Posterior vena cava (tissue), 2 donors: ENCODE measurements at places on chromosomes 7 and 10.

GRCh38 chr7:116836911-116837310 is 25.5 kb upstream of the CAPZA2 start:
- no peak for DNase-seq

DNA sequence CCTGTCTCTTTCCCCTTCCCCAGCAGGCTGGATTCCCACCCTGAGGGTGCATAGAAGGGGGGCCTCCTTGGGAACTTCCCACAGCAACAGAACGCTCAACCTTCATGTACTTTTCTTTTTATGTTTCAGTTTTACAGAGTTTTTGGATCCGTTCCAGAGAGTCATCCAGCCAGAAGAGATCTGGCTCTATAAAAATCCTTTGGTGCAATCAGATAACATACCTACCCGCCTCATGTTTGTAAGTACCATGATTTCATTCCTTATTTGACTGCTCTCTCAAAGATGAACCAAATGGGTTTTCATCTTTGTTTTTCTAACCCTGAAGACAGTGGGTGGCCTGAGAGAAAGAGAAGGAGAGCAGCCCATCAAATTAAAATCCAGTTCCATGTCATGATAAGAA is 46.7 kb downstream of the PLPP4 start:
- DNase-seq = no peak

GRCh38 chr7:75988568-75989499 is 5.6 kb downstream of the TMEM120A start:
- no peak for DNase-seq

- no peak for DNase-seq
These were observed 34.6 kb upstream of the MALRD1 start for GRCh38 chr10:19014034-19014433.

DNA sequence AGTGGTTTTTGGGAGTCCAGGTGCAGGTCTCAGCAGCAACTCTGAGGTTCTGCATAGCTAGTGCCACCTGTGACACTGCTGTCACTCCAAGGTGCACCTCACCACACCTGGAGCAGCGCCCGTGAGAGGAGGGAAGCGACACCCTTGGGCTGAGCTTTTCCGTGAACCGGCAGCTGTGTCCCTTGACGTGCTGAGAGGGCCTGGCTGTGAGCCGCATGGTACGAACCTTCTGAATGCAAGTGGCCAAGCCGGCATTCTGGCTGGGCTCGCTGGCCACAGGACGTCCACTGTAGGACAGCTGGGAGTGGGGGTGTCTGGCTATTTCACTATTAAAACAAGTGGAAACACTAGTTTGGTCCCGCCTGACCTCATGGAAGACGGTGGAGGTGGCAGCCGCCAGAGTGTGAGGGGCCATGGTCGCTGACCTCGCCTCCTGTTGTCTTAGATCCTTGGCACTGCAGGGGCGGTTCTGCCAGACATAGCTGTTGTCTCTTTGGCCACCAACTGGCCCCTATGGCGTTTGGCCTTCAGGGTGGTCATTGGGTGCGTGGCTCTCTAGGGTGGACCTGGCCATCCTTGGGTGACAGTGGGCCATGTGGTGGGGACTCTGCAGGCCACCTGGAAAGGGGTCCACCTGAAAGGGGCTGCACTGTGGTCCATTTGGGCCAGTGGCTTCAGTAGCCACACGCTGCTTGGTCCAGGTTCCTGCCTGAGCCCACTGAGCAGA is 12.9 kb downstream of the INPP5A start:
- DNase-seq = peak; percentile 68

DNA sequence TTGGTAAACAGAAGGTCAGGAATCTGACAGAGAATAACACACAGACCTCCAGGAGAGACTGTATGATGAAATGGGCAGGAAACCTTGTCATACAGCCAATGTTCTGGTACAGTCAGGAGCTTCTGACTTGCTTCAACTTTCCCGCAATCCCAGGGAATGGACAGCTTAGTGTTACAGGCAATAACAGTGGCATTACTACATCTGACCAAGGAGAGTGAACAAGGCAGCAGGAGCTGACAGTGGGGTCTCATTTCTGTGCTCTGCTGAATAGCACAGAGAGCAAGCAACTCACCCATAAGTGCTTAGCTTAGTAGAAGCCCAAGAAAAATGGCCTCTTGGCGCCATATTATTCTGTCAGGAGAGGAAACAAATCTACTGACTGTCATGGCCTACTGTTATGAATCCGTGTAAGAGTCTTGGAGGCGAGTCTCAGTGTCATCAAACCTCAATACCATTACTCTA is 186.2 kb upstream of the MTPN start:
- no peak for DNase-seq

DNA sequence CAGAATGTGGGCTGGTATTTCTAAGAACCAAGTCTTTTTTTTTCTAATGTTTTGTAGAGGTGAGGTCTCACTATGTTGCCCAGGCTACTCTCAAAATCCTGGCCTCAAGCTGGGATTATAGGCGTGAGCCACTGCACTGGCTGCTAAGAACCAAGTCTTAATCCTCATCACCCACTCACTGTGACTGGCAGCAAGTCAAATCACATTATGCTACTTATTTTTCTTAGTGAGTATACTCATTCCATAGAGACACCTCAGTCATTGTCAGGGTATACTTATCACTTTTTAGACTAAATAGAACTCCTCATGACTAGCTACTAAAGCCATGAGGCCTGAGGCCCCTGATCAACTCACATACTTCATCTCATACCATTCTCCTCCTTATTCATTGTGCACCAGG is 116.1 kb downstream of the STRA8 start:
- DNase-seq = no peak

DNA sequence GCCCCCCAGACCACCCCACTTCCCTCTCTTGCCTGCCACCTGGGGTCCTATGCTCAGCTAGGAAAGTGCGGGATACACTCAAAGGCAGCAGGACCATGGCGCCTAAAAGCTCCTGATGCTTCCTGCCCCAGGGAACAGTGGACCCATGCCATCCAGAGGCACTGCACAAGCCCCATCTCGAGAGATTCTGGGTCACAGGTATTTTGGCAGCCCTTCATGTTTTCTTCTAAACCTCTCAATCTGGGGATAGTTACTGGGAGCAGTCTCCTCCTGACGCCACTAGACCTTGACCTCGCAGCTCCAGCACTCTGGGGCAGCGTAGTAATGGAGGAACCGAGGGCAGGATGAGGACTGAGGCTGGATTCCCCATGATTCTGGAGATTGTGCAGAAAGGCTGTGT is 107.1 kb downstream of the GRK5 start:
- DNase-seq = no peak

DNA sequence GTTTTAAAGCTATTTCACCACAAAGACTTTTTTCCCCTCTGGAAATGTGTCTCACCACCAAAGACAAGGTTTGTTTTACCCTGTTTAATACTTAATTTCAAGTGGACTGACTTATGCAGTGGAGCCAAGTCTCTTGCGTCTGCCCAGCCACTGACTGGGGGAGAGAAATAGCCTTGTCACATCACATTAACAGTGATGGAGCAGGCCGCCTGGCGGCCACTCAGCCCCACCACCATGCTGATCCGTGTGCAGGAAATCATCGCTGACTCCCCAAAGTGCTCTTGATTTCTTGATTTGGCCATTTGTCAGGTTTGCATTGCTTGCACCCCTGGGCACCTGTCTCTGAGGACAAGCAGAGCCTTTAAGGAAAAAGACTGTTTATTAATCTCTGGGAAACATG is 334.1 kb downstream of the GLRX3 start:
- no peak for DNase-seq

DNA sequence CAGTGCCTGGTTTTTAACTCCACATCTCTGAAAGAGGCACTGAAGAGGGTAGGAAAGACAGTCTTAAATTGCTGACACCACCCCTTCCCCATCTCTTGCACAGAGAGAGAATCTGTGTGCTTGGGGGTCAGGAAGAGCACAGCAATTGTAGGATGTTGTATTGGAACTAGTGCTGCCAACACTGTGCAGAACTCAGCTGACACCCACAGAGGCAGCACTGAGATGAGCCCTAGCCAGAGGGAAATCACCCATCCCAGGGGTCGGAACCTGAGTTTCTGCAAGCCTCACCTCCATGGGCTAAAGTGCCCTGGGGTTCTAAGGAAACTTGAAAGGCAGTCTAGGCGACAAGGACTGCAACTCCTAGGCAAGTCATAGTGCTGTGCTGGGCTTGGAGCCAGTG is 11.0 kb upstream of the TNKS2 start:
- DNase-seq = no peak

- DNase-seq = no peak
These were observed 59.4 kb downstream of the GCC1 start for GRCh38 chr7:127525866-127526480.

DNA sequence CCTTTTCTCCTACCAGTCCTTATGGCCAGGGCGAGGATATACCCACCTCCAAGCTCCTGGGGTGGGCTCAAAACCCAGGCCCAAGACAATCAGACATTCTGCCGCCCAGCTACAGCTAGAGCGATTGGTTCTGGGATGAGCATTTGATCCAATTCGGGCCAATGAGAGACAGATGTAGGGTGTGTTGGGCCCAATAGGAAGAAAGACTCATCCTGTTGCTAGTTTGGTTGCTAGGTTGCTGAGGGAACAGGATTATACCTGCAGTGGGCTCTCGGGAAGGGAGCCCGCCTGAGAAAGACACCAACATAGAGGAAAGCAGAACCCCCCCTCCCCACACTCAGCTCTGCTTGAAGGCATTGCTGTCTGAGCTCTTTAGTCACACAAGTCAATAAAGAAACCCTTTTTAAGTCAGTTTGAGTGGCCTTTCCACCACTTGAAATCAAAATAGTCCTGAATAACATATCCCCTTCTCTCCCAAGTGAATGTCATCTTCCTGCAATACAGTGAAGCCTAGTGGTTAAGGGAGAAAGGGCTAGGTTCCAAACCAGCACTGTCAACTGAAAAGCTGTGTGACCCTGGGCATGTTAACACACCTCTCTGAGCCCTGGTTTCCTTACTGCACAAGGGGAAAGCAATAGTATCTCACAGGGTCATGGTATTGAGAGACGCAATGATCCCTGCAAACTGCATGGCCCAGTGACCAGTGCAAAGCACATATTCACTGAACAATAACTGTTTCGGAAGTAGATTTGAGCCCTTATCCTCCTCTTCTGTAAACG is 21.8 kb downstream of the ITPRIP start:
- DNase-seq = no peak

GRCh38 chr10:28681291-28681763 is 4.0 kb downstream of the BAMBI start:
- no peak for DNase-seq

- no peak for DNase-seq
These were observed 250.4 kb downstream of the ELMO1 start for GRCh38 chr7:37198041-37198905.

GRCh38 chr10:38007991-38008390 is 2.5 kb upstream of the ZNF33A start:
- no peak for DNase-seq

- DNase-seq = no peak
These were observed 20.8 kb upstream of the UCN3 start for GRCh38 chr10:5343979-5344378.

DNA sequence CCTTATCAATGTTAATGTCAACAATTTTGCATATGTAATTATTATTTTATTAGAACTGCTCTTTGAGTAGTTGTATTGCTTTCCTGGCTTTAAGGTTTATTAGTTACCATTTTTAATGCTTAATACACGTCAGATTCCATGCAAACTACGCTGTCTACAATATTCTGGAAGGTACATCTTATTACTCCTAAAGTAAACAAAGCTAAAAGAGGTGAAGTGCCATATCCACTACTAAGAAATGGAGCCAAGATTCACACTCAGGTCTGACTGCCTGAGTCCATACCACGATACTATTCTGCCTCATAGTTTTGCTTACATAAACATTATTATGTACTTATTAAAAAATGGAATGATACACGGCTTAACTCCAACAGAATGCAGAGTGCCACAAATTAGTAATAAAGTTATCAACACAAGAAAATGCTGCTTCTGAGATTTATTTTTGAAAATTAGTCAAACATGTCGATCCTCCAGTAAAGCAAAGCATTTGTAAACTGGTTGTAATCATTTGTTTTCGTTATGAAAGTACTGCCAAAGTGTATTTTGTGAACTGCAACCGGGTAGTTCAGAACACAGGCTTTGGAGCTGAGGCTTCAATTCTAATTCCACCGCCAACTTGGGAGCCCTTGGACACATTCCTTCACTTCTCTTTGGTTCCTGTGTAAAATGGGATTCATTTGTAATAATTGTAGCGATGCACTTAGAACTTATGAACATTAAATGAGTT is 1.1 kb upstream of the DMTF1 start:
- DNase-seq = no peak

DNA sequence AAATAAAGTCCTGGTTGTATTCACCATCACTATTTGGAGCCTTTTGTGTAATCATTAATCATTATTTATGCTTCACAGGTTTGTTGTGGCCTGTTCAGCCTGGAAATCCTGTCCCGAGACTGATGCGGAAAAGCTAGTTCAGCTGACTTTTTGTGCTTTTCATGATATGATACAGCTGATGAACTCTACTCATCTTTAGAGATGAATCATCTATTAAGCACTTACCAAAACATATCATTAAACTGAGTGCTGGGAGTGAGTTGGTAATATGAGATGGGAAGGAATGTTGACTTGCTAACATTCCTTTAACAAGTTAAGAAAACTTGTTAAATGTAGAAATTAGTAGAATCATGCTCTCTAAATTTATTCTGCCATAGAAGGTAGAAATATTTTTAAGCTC is 53.0 kb downstream of the CROT start:
- no peak for DNase-seq

GRCh38 chr7:73308665-73309214 is at the start of gene NSUN5:
Gene NSUN5 (minus strand): TSS chr7:73308826. CDS start chr7:73308790, 36 bp downstream.
- DNase-seq = peak; percentile 97

DNA sequence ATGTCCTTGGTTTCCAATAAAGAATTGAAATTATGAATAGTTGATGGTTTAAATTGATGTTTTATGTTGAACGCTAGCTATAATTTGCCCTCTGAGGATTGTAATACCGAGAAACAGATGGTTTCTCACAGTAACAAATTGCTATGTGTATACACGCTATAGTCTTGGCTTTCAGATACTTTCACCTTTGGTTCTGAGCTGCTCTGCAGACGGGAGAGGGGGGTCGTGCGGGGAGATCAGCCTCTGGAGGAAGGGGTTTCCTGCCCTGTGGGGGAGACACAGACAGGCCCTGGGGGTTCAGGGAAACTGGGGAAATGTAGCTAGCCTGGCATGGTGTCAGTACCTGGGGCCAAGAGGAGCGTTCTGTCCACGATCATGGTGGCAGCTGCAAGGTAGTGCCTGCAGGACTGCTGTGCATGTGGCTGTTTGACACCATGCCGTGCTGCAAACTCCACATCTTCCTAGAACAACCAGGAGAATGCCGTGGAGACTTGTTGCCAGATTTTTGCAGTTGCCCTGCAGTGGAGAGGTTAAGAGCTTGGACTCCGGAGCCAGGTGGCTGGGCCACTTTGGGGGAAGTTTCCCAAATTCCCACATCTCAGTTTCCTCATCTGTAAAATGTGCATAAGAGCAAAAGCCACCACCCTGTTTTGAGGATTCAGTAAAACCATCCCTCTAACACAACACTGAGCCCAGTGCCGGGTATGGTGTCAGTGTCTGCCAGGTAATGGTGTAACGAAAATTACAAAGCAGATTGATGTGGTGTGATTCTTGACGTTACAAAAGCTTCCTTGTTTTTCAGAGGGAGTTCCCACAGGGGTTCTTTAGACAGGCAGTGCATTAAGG is 167.9 kb downstream of the CUX1 start:
- DNase-seq = no peak

GRCh38 chr10:6607182-6607581 is 27.1 kb upstream of the PRKCQ start:
- DNase-seq = no peak

GRCh38 chr10:89278034-89278535 is 23.8 kb upstream of the IFIT2 start:
- DNase-seq = no peak
